ENCODE measurements at places on chromosomes 11 and 22.

GRCh38 chr11:96413408-96413807, 23.6 kb downstream of the JRKL start:
- DNase-seq, result no peak

DNA sequence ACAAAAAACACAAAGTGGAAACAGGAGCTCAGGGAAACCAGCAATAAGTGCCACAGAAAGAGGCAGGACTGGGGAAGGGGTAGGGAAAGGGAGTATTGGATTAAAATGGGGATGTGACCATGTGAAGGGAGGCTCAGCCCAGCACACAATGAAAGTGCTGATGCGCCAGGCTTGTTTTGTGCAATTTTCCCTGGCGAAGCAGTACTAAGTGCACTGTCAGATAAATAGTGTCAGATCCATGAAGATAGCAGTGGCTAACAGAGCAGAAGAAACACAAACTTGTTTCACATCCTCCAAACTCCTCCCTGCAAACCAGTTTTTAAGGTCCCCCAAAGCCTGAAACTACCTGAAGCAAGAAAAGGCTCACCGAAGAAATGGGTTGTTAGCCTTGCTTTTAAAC, 50.7 kb upstream of the RAPSN start:
- DNase-seq, result no peak

DNA sequence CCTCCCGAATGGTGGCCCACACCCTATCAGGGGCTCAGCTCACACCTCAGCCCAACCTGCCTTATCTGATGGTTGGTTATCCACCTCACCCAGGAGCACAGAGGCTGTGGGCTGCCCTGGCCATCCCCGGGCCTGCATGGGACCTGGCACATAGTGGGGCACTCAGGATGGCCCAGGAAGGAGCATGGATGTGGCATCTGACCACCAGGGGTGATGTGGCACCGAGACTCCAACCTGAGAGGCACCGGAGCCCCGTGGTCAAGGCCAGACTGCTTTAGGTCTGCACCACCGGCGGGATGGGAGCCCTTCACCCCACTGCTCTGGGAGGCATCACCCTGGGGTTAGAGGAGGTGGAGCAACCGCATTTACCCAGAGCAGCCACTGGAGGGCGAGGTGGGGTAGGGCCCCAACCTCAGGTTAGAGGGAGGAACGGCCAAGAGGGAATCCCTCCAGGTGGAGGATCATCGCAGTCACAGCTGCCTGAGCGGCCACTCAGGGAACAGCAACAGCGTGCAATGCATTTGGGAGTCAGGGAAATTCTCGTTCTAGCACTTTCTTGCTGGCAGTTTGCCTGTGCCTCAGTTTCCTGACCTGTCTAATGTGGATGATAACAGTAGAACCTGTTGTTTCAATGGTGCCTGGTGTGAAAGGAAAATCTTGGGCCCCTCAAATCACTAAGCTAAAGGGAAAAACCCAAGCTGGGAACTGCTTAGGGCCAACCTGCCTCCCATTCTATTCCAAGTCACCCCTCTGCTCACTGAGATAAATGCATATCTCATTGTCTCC, 52.9 kb upstream of the CARS1 start:
- DNase-seq, result no peak

- DNase-seq, result peak; percentile 22
These were observed 10.8 kb upstream of the OR51D1 start for GRCh38 chr11:4626207-4627099.

DNA sequence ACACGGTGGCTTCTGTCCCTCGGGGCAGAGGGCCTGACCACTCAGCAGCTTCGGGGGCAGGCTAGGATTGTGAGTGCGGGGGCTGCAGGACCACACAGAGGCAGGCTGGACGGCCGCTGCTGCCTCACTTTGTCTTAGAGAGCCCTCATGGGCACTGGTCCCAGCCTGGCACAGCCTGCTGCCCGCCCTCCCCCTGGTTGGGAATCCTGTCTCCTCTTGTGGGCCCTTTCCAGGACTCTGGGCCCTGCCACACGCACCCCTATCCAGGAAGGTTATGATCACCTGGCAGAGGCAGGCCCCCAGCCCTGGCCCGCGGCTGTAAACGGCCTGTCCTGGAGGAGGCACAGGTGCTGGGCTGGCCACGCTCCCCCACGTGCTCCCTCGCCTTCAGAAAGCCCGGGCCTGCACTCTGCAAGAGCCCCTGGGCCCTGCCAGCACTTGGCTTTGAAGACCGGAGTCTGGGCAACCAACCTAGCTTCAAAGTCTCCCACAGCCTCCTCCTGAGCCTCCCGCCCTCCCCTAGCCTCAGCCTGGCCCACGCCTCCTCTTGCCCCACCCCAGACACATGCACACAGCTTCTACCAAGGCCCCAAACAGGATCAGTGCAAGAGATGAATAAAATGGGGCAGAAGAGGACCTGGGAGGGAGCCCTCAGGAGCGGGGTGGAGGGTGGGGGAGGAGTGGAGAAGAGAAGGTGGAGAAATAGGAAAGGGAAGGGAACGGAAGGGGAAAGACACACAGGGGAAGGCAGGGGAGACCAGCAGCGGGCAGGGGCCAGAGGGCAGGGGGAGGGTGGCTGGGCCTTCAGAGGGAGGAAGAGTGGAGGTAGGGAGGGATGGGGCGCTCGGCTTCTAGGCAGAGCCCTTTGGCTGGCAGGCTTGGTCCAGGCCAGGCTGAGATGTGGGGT, 31.0 kb downstream of the SYT7 start:
- DNase-seq, result peak; percentile 42

DNA sequence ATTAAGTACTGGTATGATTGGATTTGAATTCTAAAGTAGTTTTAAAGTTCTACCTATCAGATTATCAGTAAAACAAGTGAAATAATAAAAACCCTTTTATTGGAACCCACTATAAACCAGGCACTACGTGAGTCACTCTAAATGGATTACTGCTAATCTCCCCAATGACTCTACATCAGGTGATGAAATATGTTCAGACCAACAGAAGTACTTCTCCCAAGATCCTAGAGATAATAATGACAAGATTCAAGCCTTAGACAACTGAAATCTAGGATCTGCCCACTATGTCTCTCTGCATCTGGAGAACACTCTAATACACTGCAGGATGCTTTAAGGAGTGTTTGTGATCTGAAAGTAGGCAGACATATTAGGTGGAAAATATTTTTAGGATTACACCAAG, 652.1 kb upstream of the CHORDC1 start:
- DNase-seq, result no peak

DNA sequence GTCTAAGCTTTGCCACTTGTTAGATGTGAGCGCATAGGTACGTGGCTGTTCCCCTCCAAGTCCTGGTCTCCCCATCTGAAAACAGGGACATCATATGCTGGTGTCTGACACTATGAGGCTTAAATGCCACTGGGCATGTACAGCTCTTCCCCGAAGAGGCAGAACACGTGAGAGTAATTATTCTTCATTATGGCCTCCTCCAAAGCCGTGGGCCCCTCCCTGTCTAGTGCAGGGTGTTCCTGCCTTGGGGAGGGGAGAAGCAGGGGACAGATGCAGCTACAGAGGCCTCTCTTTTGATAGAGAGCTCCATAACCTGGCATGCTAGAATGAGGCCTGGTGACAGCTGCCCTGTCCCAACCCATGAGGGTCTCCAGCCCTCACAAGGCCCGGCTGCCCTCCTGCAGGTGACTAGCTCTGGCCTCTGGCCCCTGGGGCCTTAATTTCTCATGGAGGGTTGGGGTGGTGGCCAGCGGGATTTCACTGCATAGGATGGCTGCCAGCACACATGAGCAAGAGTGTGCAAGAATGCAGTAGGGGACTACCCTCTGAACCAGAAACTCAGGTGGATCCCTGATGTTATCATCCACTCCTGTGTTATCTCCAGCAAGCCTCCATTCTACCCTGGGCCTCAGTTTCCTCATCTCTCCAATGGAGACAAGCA, 334.6 kb downstream of the MN1 start:
- DNase-seq, result no peak

DNA sequence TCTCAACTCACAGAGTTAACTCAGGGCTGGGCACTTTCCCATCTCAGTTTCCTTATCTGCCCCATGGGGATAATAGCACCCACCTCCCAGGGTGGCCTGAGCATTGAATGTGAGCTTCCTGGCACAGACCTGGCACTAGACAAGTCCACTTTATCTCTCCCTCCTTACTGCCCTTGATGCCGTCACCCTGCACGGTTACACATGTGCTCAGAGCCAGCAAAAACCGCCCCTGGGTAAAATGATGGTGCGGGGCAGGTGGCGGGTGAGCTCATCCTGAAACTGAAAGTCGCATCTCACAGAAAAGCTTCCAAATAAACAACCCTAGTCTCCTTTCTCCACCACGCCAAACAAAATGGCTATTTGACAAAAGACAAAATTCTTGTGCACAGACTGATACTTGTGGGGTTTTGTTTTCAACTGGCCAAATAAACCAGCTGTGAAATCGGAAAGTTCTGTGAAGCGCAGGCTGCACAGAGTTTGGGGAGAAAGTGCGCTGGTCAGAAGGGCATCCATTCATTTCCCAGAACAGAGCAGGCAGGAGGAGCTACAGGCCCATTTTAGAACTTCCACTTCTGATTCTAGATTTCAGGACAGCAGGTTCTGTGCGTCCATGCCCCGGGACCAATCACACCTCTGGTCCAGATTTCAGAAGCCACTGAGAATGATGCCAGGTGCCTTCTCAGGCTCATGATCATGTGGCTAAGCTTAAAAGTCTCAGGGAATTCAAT, 138.1 kb downstream of the SHANK2 start:
- DNase-seq, result peak; percentile 46

- DNase-seq, result no peak
These were observed 67.7 kb downstream of the SEZ6L start for GRCh38 chr22:26236991-26237390.

GRCh38 chr11:34633990-34634693, 13.2 kb downstream of the EHF start:
- DNase-seq, result peak; percentile 13

DNA sequence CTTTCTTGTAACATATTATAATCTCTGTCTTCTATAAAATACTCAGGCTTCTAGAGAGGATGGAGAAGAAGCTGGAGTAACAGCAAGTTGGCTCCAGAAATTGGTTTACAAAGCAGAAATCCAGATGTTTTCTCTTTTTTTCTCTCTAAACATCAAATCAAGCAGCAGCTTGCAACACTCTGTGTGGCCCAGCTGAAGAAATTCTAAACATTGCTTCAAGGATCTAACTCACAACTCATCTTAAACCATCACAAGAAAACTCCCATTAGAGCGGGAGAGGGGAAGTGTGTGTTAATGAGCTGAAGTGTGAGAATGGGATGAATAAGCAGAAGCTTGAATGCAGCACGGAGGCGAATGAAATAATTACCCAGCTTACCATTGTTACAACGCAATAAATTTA, 146.5 kb downstream of the OPCML start:
- DNase-seq, result no peak

- no peak for DNase-seq
These were observed 548.7 kb upstream of the CADM1 start for GRCh38 chr11:116052603-116053547.

DNA sequence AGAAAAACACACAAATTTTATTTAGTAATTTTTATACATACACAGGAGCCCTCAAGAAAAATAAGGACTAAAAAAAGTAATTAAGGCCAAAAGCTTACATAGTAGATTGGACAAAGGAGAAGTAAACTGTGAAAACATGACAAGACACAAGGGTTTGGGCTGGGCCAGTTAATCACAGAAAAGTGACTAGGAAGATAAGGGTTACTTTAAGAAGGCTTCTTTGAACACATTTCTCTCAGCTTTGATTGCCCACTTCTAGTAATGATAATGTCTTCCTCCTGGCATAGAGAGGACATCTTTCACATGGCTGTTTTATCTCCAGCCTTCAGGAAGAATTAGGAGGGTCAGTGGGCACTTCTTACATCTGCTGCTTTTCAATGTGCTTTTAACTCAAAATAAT, 3.4 kb downstream of the RNF141 start:
- no peak for DNase-seq

DNA sequence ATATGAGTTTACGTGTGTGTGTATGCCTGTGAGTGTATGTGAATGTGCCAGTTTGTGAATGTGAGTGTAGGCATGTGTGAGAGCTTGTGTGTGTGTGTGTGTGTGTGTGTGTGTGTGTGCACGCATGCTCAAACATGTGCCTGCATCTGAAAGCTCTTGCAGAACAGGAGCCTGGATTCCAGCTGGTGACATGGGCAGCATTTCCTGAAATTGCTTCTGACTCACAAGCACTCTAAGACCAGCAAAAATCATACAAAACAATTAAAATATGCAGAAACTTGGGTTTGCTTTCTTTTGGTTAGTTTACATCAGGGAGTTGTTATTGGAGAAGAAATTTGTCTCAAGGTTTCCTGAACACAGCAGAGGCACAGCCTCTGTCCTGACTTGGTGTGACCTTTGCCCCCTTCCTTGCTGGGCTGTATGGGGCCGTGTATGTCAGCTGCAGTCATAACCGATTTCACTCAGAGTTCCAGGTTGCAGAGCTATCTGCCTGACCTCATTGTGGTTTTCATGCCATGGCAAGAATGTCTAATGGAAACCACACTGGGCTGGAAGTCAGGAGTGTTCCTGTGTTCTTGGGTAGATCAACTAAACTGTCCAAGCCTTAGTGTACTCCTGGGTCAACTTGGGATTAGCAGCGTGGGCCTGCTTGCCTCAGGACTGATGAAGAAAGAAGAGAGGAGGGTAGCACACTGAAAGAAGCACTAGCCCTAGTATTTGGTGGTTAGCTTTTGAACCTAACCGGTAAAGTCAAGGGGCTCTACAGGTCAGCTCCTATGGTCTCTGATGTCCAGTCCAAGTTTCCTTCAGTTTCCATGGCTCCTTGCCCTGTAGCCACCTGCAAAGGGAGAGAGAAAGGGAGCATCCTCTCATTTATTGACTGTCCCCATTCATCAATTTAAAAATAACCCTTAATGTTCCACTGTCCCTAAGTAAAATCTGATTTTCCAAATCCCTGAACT, 143.7 kb downstream of the SNX19 start:
- no peak for DNase-seq

GRCh38 chr11:79054636-79055035, 386.2 kb downstream of the TENM4 start:
- DNase-seq, result no peak

GRCh38 chr11:119204066-119204465, 2.1 kb upstream of the CBL start:
- DNase-seq, result no peak

- no peak for DNase-seq
These were observed 122.7 kb upstream of the FAT3 start for GRCh38 chr11:92101920-92102319.

DNA sequence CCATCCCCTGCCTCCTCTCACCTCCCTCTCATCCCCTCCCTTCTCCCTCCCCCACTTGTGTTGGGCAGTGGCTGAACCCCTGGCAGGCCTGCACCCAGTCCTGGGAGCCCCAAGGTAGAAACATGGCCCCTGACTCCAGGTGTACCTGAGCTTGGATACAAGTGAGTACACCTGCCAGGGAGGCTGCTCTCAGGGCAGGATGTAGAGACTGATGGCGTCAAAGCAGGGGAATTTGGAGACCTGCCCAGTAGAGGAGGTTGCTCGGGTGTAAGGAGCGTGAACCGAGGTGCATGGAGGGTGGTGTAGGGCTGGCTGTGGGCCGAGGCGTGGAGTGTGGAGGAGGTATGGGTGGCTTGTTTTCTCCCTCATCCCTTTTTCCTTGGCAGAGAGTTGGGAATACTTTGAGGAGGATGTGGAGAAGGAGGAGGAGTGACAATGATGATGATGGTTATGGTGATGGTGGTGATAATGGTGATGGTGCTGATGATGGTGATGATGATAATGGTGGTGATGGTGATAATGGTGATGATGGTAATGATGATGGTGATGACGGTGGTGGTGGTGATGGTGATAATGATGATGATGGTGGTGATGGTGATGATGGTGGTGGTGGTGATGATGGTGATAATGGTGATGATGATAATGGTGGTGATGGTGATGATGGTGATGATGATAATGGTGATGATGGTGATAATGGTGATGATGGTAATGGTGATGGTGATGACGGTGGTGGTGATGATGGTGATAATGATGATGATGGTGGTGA, 12.3 kb downstream of the MRGPRG start:
- DNase-seq, result no peak

Measured in midbrain (tissue), 1 donor.